ENCODE measurements at places on chromosomes 12 and 14. TPM values are rescaled to one million over a fixed set of nuclear protein-coding genes. Genes with fewer than 3 reads are reported as not detected.
A peak's percentile ranks its signal among the peaks of the same experiment; 100 is the strongest.

- H3K27ac ChIP-seq: peak overlapping the region; percentile 71
- peak; percentile 35 for DNase-seq
- H3K4me1 ChIP-seq: peaks cover 32% of the 10 kb centered on the region
- H3K36me3 ChIP-seq: peaks cover 5% of the 10 kb centered on the region
Measured at GRCh38 chr12:92927055-92927435, 2.0 kb downstream of the EEA1 start.

DNA sequence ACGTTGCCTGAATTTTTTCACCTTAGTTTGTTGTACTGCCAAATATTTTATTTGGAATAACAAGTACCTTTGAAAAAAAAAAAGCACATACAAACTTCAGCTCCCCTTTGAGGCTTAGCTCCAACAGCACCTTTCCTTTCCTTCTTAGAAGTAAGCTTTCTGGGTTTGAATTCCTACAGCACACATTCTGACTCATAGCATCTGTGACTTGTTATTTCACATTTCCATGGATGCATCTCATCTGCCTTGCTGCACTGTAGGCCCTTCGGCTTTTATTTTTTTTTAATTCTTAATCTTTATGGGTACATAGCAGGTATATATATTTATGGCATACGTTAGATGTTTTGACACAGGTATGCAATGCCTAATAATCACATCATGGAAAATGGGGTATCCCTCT lies 7.2 kb downstream of the LGALS3 start:
- no peaks in the 10 kb centered on the region for H3K27me3 ChIP-seq
- peaks cover 72% of the 10 kb centered on the region for H3K36me3 ChIP-seq
- H3K4me1 ChIP-seq: peaks cover 20% of the 10 kb centered on the region
- no peak overlapping the region for H3K27ac ChIP-seq

DNA sequence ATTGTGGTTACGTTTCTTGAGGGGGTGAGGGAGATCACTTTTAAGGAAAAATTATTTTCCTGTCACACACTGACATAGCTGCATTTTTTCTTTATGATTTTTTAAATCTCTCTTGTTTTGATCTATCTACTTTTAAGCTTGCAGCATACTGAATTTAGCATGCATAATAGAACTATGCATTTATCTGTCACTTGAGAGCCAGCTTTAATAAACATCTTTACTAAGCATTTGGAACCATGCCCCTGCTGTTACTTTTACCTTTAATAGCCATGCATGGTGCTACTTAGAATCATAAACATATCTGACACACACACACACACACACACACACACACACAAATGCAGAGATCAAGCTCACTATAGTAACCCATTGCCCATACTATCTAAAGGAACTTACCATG lies 486.2 kb downstream of the NELL2 start:
- no peaks in the 10 kb centered on the region for H3K27me3 ChIP-seq
- H3K4me1 ChIP-seq: no peaks in the 10 kb centered on the region

DNA sequence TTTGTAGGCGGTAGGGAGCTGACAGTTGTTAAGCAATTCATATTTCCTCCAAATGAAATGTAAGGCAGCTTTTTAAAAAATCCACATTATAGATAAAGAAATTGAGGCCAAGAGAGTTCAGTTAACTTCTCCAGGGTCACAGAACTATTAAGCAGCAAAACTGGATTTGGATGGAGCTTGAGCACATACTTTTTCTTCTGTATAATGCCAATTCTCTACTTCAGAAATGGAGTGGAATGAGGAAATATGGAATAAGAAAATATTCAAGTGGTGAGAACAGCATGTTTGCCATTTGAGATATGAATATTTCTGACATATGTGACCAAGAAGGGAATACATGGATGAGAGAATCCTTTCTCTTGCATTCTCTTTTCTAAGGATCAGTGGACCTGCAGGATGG lies 233.1 kb downstream of the FOXG1 start:
- H3K4me1 ChIP-seq: no peaks in the 10 kb centered on the region
- DNase-seq: no peak
- no peak overlapping the region for H3K27ac ChIP-seq
- no peaks in the 10 kb centered on the region for H3K27me3 ChIP-seq
- H3K36me3 ChIP-seq: no peaks in the 10 kb centered on the region

DNA sequence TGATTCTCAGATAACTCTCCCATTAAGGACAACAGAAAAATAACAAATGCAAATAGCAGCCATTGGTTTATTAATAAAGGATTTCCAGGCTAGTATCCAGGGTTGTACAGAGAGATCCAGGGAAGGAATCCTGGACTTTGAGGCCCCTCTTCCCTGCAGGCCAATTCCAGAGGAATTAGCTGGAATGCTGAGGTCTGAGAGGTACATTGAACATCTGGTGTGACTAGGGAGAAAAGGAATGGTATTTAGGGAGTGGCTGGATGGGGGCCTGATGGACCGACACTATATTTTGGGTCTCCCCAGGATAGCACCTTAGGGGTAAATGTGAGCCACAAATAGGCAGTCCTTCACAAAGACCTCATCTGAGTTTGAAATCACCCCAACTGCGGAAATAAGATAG lies 924.5 kb downstream of the AACS start:
- H3K27me3 ChIP-seq: no peaks in the 10 kb centered on the region
- no peak for DNase-seq
- no peak overlapping the region for H3K4me3 ChIP-seq
- no peaks in the 10 kb centered on the region for H3K4me1 ChIP-seq
- H3K27ac ChIP-seq: no peak overlapping the region
- H3K36me3 ChIP-seq: no peaks in the 10 kb centered on the region

GRCh38 chr12:25089738-25090137 lies 105.2 kb downstream of the DNAI7 start:
- peaks cover 10% of the 10 kb centered on the region for H3K4me1 ChIP-seq
- no peak for DNase-seq
- H3K4me3 ChIP-seq: no peak overlapping the region
- H3K36me3 ChIP-seq: peaks cover 41% of the 10 kb centered on the region
- H3K27me3 ChIP-seq: no peaks in the 10 kb centered on the region

GRCh38 chr12:52164624-52165023 lies 27.2 kb downstream of the KRT80 start:
- H3K36me3 ChIP-seq: no peaks in the 10 kb centered on the region
- H3K4me3 ChIP-seq: no peak overlapping the region
- H3K4me1 ChIP-seq: peaks cover 43% of the 10 kb centered on the region
- H3K27me3 ChIP-seq: peaks cover 3% of the 10 kb centered on the region
- no peak overlapping the region for H3K27ac ChIP-seq
- DNase-seq: no peak

DNA sequence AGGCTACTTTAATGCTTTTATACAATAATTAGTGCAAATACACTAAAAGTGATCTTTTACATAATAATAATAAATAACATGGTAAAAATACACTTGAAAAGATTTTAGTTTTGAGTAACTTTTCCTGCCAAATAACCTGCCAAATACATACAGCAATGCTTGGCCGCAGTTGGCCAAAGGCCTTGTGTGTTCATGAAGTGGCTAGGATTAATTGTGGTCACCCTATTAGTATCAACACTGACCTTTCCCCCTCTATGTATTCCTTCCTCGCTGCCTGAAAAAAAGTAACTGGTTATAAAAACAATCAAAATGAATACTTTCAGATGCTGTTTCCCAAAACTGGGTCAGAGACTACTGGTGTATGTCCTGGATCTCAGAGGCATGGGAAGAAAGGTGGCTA lies 34.3 kb downstream of the KICS2 start:
- H3K36me3 ChIP-seq: peaks cover 6% of the 10 kb centered on the region
- H3K4me3 ChIP-seq: no peak overlapping the region
- H3K4me1 ChIP-seq: peaks cover 15% of the 10 kb centered on the region
- no peak overlapping the region for H3K27ac ChIP-seq

GRCh38 chr12:24127919-24128721 lies 178.7 kb upstream of the SOX5 start:
- H3K36me3 ChIP-seq: no peaks in the 10 kb centered on the region
- H3K27ac ChIP-seq: no peak overlapping the region
- H3K27me3 ChIP-seq: no peaks in the 10 kb centered on the region
- no peak overlapping the region for H3K4me3 ChIP-seq

GRCh38 chr14:98382662-98383061 lies 889.3 kb downstream of the BCL11B start:
- no peak overlapping the region for H3K27ac ChIP-seq
- no peak for DNase-seq
- no peaks in the 10 kb centered on the region for H3K4me1 ChIP-seq
- no peaks in the 10 kb centered on the region for H3K36me3 ChIP-seq

- H3K27ac ChIP-seq: no peak overlapping the region
- no peaks in the 10 kb centered on the region for H3K27me3 ChIP-seq
- DNase-seq: no peak
- no peaks in the 10 kb centered on the region for H3K4me1 ChIP-seq
Measured at GRCh38 chr12:16037533-16037932, 126.4 kb downstream of the DERA start.

- peaks cover 8% of the 10 kb centered on the region for H3K27me3 ChIP-seq
- H3K4me3 ChIP-seq: no peak overlapping the region
- H3K36me3 ChIP-seq: no peaks in the 10 kb centered on the region
- H3K4me1 ChIP-seq: no peaks in the 10 kb centered on the region
Measured at GRCh38 chr14:69183735-69184134, 7.6 kb upstream of the EXD2 start.

GRCh38 chr14:64208981-64209380 lies 85.2 kb downstream of the ESR2 start:
- H3K4me1 ChIP-seq: peaks cover 3% of the 10 kb centered on the region
- DNase-seq: no peak
- no peak overlapping the region for H3K4me3 ChIP-seq
- no peaks in the 10 kb centered on the region for H3K27me3 ChIP-seq
- H3K27ac ChIP-seq: no peak overlapping the region

DNA sequence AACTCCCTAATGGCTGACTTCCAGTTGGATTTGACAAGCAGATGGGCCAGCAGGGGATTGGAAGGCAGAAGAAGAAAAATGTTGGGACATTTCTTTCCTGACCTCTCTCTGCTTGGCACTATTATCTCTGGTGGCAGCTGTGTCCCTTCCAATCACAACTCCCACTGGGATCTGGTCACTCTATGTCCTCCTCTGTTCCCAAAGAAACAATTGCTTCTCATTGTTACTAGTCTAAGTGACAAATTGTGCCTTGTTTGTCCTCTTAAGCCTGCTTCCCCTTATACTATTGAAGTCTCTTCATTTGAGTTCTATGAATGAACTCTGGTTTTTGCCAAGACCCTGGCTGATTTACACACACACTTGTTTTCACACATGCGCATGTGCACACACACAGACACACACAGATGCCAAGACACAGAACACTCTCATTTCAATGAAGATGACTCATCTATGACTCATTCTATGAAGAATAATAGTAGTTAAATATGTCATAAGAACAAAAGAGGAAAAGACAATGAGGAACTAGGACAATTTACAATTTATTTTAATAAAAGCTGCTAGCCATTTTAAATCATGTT lies 83.0 kb upstream of the FAR2 start:
- H3K27me3 ChIP-seq: peaks cover 11% of the 10 kb centered on the region
- H3K27ac ChIP-seq: no peak overlapping the region
- no peak overlapping the region for H3K4me3 ChIP-seq
- DNase-seq: no peak
- peaks cover 1% of the 10 kb centered on the region for H3K4me1 ChIP-seq

GRCh38 chr14:56195704-56196103 lies 77.5 kb downstream of the PELI2 start:
- H3K36me3 ChIP-seq: no peaks in the 10 kb centered on the region
- no peaks in the 10 kb centered on the region for H3K27me3 ChIP-seq
- H3K27ac ChIP-seq: peak overlapping the region; percentile 3
- DNase-seq: peak; percentile 52
- H3K4me3 ChIP-seq: no peak overlapping the region

DNA sequence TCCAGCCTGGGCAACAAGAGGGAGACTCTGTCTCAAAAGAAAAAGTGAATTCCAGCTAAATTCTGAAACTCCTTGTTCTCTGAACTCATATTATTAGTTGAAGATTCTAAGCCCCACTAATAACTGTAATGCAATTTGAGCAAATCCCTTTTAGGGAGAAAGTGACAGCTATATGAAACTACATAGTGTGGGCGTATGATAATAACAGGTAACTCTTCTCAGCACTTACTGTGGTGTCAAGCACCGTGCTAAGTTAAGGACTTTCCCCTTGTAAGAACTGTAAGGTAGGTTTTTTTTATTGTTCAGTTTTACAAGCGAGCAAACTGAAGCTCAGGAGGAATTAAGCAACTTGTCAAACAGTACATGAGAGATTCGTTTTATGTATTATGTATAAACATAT lies 5.4 kb downstream of the ANKRD13A start:
- peak overlapping the region; percentile 8 for H3K4me3 ChIP-seq
- peaks cover 85% of the 10 kb centered on the region for H3K4me1 ChIP-seq
- no peaks in the 10 kb centered on the region for H3K27me3 ChIP-seq
- no peak for DNase-seq

DNA sequence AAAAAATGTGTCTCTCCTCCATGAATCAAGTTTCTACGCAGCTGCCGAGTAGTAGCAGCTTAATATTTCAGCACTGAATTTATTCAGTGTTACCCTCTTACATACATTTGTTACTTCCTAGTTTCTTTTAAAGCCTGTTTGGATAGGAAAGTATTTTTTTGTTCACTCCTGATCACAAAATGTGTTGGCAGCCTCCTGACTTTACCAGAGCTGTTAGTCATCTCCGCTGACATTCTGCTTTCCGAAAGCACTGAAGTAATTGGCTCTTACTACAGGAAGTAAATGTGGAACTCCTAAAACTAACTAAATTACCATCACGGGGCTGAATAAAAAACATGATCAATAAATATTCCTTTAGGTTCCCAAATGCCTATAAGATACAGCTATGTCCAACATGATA lies 225.5 kb downstream of the EPS8 start:
- peak; percentile 32 for DNase-seq
- H3K4me3 ChIP-seq: peak overlapping the region; percentile 64
- H3K4me1 ChIP-seq: peaks cover 62% of the 10 kb centered on the region
- peak overlapping the region; percentile 94 for H3K27ac ChIP-seq

GRCh38 chr12:66776974-66777373 lies 98.1 kb upstream of the GRIP1 start:
- H3K36me3 ChIP-seq: no peaks in the 10 kb centered on the region
- peak overlapping the region; percentile 40 for H3K4me3 ChIP-seq
- H3K4me1 ChIP-seq: peaks cover 26% of the 10 kb centered on the region
- peak overlapping the region; percentile 67 for H3K27ac ChIP-seq
- H3K27me3 ChIP-seq: peaks cover 59% of the 10 kb centered on the region
- DNase-seq: peak; percentile 77

DNA sequence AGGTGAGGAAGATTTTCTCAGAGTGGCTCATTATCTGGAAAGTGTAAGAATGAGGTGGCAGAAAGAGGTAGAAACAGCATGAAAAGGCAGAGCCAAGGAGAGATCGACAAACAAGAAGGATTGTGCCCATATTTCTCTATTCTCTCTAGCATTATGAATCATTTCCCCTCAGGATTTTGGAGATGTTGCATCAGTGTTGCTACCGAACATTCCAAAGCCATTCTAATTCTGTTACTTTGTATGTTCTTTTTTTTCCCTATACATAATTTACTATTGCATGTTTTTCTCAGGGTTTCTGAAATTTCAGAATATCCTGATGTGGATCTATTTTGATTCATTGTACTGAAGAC lies 61.4 kb downstream of the KICS2 start:
- no peak overlapping the region for H3K4me3 ChIP-seq
- H3K36me3 ChIP-seq: no peaks in the 10 kb centered on the region
- H3K27ac ChIP-seq: no peak overlapping the region
- peaks cover 3% of the 10 kb centered on the region for H3K27me3 ChIP-seq

The ORAI1 gene
- total RNA-seq: 69.0 TPM

The NTS gene
- not detected for total RNA-seq

The SLCO1B1 gene
- total RNA-seq: not detected

The KIF26A gene
- total RNA-seq: 7.9 TPM

The INHBE gene
- not detected for total RNA-seq

The CEP290 gene
- total RNA-seq: 12.0 TPM

The PSMA6 gene
- total RNA-seq: 242 TPM

The PTPRR gene
- not detected for total RNA-seq

The ATP5F1B gene
- 549 TPM for total RNA-seq

The TMEM229B gene
- total RNA-seq: 13.3 TPM

The CLEC4A gene
- 1.7 TPM for total RNA-seq

The PIWIL1 gene
- not detected for total RNA-seq

The SPTB gene
- total RNA-seq: 0.10 TPM

Measured in activated CD4-positive, alpha-beta memory T cell treated with anti-CD3 and anti-CD28 coated beads, Interleukin-2, amount 10 ng/mL, durations not matched to agents 7 days and 5 days (primary cell).